ENCODE measurements at places on chromosomes 12 and 14. TPM values are rescaled to one million over a fixed set of nuclear protein-coding genes. Genes with fewer than 3 reads are reported as not detected.
A peak's percentile ranks its signal among the peaks of the same experiment; 100 is the strongest.

GALNT9 gene
- total RNA-seq, result not detected

SP1 gene
- 36.5 TPM for total RNA-seq

CD27 gene
- 155 TPM for total RNA-seq

CAPZA3 gene
- total RNA-seq, result not detected

TBX3 gene
- total RNA-seq, result not detected

KLRF1 gene
- not detected for total RNA-seq

EFCAB11 gene
- 43.3 TPM for total RNA-seq

TAS2R30 gene
- total RNA-seq, result 6.0 TPM

LALBA gene
- total RNA-seq, result not detected

IL31 gene
- not detected for total RNA-seq

DNA sequence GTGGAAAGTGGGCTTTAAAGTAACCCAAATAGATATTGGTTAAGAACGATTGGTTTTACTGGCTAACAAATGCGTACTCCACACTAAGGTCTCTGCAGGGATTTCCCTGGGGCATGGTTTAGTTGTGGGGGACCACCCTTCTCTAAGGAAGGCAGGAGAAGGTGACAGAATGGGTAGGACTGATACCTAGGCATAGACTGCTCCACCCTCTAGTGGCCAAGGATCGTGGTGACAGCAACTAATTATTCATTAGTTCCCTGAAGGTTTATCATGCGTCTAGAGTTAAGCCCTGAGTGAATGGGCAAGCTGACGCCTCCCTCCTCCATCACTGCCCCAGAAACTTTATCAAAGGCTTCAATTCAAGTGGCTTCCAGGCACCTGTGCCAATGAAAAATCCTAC is 9.1 kb downstream of the FAM181A start:
- no peak overlapping the region for H3K4me3 ChIP-seq
- no peaks in the 10 kb centered on the region for H3K27me3 ChIP-seq
- no peaks in the 10 kb centered on the region for H3K4me1 ChIP-seq
- H3K36me3 ChIP-seq, result no peaks in the 10 kb centered on the region

- DNase-seq, result no peak
- H3K4me1 ChIP-seq, result no peaks in the 10 kb centered on the region
- H3K4me3 ChIP-seq, result no peak overlapping the region
- H3K27ac ChIP-seq, result no peak overlapping the region
Observed at GRCh38 chr12:31008241-31008761, 65.4 kb upstream of the DDX11 start.

GRCh38 chr12:96195845-96196451 is 1.8 kb downstream of the ELK3 start:
- peak overlapping the region; percentile 43 for H3K4me3 ChIP-seq
- no peak for DNase-seq
- H3K27ac ChIP-seq, result no peak overlapping the region
- peaks cover 35% of the 10 kb centered on the region for H3K4me1 ChIP-seq

GRCh38 chr14:102389246-102389645 is 26.5 kb downstream of the TECPR2 start:
- no peaks in the 10 kb centered on the region for H3K27me3 ChIP-seq
- no peak overlapping the region for H3K27ac ChIP-seq
- no peaks in the 10 kb centered on the region for H3K4me1 ChIP-seq
- no peak overlapping the region for H3K4me3 ChIP-seq
- H3K36me3 ChIP-seq, result no peaks in the 10 kb centered on the region
- no peak for DNase-seq

DNA sequence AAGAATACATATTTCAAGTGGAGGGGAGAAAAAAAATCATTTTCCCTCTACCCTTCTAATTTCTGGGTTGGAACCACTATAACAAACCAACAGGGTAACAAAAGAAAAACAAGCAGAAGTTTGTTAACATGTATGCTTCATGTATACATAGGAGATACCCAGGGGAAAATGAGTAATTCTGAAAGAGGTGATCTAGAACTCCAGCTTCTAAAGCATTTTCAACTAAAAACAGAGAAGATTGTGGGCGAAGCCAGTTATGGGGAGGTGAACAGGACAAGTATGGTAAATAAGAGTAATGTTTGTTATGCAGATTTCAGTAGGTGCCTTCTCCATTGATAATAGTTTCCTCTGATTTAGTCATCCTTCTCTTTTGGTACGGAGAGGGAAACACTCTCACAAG is 16.7 kb downstream of the FNTB start:
- no peak overlapping the region for H3K27ac ChIP-seq
- no peaks in the 10 kb centered on the region for H3K36me3 ChIP-seq
- peaks cover 49% of the 10 kb centered on the region for H3K4me1 ChIP-seq
- no peak overlapping the region for H3K4me3 ChIP-seq
- no peaks in the 10 kb centered on the region for H3K27me3 ChIP-seq

GRCh38 chr12:96807741-96808140 is 99.3 kb upstream of the NEDD1 start:
- no peak overlapping the region for H3K27ac ChIP-seq
- no peaks in the 10 kb centered on the region for H3K27me3 ChIP-seq
- H3K36me3 ChIP-seq, result no peaks in the 10 kb centered on the region
- H3K4me3 ChIP-seq, result no peak overlapping the region
- no peak for DNase-seq

DNA sequence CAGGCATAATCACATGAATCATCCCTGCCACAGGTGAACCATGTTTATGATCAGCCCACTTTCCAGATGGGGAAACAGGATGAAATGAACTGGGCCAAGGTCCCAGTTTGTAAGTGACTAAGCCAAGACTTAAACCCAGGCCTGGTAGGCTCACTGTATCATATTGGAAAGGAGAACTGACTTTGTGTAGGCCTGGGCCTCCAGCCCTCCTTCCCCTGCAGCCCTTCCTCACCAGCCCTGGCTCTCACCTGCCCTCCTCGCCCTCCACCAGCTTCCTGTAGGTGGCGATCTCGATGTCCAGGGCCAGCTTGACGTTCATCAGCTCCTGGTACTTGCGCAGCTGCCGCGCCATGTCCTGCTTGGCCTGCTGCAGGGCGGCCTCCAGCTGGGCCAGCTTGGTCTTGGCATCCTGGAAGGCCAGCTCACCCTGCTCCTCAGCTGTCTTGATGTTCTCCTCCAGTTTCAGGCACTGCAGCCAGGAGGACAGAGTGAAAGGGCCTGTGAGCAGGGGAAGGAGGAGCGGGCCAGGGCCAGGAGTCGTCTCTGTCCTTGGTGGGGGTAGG is 19.8 kb downstream of the KRT80 start:
- H3K36me3 ChIP-seq, result no peaks in the 10 kb centered on the region
- H3K27me3 ChIP-seq, result no peaks in the 10 kb centered on the region
- no peaks in the 10 kb centered on the region for H3K4me1 ChIP-seq
- no peak overlapping the region for H3K27ac ChIP-seq
- peak; percentile 56 for DNase-seq
- no peak overlapping the region for H3K4me3 ChIP-seq

DNA sequence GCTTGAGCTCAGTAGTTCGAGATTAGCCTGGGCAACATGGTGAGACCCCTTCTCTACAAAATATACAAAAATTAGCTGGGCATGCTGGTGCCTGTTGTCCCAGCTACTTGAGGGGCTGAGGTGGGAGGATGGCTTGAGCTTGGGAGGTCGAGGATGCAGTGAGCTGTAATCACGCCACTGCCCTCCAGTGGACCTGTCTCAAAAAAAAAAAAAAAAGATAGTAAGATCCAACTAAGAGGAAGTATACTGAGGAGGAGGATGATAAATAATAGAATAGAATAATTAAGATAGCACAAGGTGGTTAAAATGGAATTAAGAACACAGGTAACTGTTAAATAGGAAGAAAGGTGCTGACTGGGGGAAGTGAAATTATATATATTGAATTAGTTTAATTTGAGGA is 37.0 kb upstream of the BAZ1A start:
- H3K36me3 ChIP-seq, result no peaks in the 10 kb centered on the region
- H3K27ac ChIP-seq, result no peak overlapping the region
- H3K4me1 ChIP-seq, result peaks cover 19% of the 10 kb centered on the region
- no peaks in the 10 kb centered on the region for H3K27me3 ChIP-seq

GRCh38 chr12:99498756-99499155 is 148.8 kb upstream of the GARIN6 start:
- H3K4me3 ChIP-seq, result no peak overlapping the region
- H3K4me1 ChIP-seq, result peaks cover 17% of the 10 kb centered on the region
- peaks cover 9% of the 10 kb centered on the region for H3K36me3 ChIP-seq
- no peak for DNase-seq
- H3K27ac ChIP-seq, result no peak overlapping the region

- H3K27ac ChIP-seq, result no peak overlapping the region
- H3K4me1 ChIP-seq, result no peaks in the 10 kb centered on the region
- no peak for DNase-seq
- H3K36me3 ChIP-seq, result no peaks in the 10 kb centered on the region
- no peaks in the 10 kb centered on the region for H3K27me3 ChIP-seq
- H3K4me3 ChIP-seq, result no peak overlapping the region
Observed at GRCh38 chr14:72850360-72850759, 43.5 kb downstream of the DPF3 start.

DNA sequence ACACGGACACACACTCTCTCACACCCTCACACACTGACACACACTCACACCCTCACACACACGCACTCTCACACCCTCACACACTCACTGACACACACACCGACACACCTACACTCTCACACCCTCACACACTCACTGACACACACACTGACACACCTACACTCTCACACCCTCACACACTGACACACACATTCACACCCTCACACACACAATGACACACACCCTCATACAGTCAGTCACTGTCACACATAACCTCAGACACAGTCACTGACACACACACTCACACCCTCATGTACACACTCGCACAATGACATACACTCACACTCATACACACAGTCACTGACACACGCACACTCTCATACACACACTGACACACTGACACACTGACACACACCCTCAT is 19.8 kb upstream of the DLK1 start:
- no peak for DNase-seq
- no peaks in the 10 kb centered on the region for H3K36me3 ChIP-seq
- H3K27ac ChIP-seq, result no peak overlapping the region
- H3K4me3 ChIP-seq, result no peak overlapping the region
- H3K27me3 ChIP-seq, result no peaks in the 10 kb centered on the region

- no peak overlapping the region for H3K4me3 ChIP-seq
- H3K27me3 ChIP-seq, result no peaks in the 10 kb centered on the region
- no peak overlapping the region for H3K27ac ChIP-seq
- DNase-seq, result no peak
- no peaks in the 10 kb centered on the region for H3K36me3 ChIP-seq
- no peaks in the 10 kb centered on the region for H3K4me1 ChIP-seq
Observed at GRCh38 chr12:2383325-2384028, 330.7 kb downstream of the CACNA1C start.

- H3K4me3 ChIP-seq, result no peak overlapping the region
- no peak overlapping the region for H3K27ac ChIP-seq
- no peaks in the 10 kb centered on the region for H3K27me3 ChIP-seq
- DNase-seq, result peak; percentile 86
- peaks cover 10% of the 10 kb centered on the region for H3K4me1 ChIP-seq
Observed at GRCh38 chr14:93375673-93376156, 28.7 kb downstream of the COX8C start.

DNA sequence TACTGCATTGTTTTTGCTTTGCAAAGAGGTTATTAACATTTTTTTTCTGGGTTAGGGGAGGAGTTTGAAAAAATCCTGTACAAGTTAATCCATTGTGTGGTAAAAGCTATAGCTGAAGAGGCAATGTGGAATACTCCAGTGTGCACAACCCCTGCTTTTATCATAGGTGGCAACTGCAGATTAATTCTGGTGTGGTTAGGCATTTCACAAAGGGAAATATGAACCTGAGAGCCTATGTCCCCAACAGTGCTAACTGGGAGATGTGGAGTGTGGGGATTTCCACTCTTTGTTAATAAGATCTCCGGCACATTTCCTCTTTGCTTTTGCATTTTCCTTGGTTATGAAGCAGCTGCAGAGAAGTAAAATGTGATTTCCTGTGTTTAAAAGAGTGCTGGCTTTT is 33.6 kb downstream of the PRORP start:
- no peaks in the 10 kb centered on the region for H3K36me3 ChIP-seq
- H3K27ac ChIP-seq, result peak overlapping the region; percentile 71
- no peak for DNase-seq
- peak overlapping the region; percentile 12 for H3K4me3 ChIP-seq

- peaks cover 11% of the 10 kb centered on the region for H3K4me1 ChIP-seq
- H3K4me3 ChIP-seq, result no peak overlapping the region
- no peaks in the 10 kb centered on the region for H3K27me3 ChIP-seq
Observed at GRCh38 chr12:49832836-49833421, 4.7 kb upstream of the NCKAP5L start.

- H3K27ac ChIP-seq, result no peak overlapping the region
- no peaks in the 10 kb centered on the region for H3K4me1 ChIP-seq
- no peaks in the 10 kb centered on the region for H3K36me3 ChIP-seq
Observed at GRCh38 chr12:62736596-62736995, 198.4 kb downstream of the PPM1H start.

- H3K27me3 ChIP-seq, result no peaks in the 10 kb centered on the region
- no peak for DNase-seq
- no peaks in the 10 kb centered on the region for H3K4me1 ChIP-seq
- no peak overlapping the region for H3K27ac ChIP-seq
- no peak overlapping the region for H3K4me3 ChIP-seq
Observed at GRCh38 chr14:74360163-74360562, 11.9 kb downstream of the VRTN start.

DNA sequence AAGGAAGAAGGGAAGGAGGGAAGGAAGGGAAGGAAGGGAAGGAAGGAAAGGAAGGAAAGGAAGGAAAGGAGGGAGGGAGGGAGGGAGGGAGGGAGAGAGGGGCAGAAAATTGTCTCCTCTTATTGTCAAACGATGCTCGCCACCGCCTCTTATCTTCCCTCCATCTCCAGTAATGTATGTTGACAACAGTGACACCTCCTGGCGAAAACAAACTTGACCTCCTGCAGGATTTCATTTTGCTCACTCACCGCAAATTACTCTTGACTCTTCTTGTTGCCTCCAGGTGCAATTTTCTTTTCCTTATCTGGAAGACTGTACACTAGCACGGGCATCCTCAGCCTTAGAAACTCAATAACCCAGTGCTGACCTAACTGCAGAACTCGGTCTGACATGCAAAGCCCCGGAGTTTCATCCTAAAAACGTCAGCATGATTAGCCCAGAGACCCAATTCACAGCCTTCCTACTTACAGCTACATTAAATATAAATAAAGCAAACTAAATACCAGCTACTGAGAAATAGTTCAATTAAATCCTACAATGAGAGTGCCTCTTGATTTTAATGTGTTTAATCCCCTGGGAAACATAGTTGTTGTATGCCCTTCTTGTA is 512.4 kb upstream of the TMPO start:
- H3K4me3 ChIP-seq, result no peak overlapping the region
- no peaks in the 10 kb centered on the region for H3K36me3 ChIP-seq
- H3K27me3 ChIP-seq, result no peaks in the 10 kb centered on the region
- H3K27ac ChIP-seq, result no peak overlapping the region
- H3K4me1 ChIP-seq, result no peaks in the 10 kb centered on the region

Data from Karpas-422 (cell line).